CD4-positive, CD25-positive, alpha-beta regulatory T cell (primary cell): ENCODE measurements at places on chromosomes 2 and 18.

- no peak for DNase-seq
Observed at GRCh38 chr2:40457837-40458236, 5.9 kb upstream of the SLC8A1 start.

DNA sequence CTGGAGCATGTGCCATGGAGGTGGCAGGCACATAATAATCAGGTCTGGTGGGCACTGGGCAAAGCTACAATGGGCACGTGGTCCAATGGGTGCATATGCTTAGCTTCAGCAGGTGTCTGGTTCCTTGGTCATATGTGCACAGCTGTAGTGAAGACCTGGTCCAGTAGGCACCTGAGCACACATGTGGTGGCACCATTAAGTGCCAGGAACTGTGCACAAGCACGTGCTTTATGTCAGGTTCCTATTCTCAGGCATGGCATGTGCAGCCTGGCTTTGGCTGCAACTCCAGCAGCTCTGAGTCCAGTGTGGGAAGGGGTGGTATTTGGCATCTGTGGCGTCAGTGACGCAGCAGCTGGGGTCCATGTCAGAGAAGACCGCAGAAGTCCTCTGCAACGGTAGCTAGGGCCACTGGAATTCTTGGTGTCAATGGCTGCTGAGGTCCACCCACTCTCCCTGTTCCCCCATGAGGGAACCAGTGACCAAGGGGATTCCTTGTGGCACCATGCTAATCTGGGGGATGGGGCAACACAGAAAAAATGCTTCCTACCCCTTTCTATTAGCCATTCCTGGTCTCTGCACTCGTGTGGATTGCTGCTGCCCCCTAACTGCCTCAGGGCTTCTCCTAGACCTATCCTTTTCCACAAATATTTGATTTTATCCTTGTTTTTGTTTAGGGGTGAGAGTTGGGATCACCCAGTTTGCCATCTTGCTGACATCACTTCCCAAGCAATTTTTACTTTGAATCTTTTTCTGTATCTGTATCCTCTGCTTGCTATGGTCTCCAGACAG lies 262.9 kb upstream of the MAP2 start:
- no peak for DNase-seq

- no peak for DNase-seq
Observed at GRCh38 chr18:11324510-11324909, 175.1 kb upstream of the PIEZO2 start.

- DNase-seq: no peak
Observed at GRCh38 chr2:130837175-130837810, 579 bp downstream of the ARHGEF4 start.

DNA sequence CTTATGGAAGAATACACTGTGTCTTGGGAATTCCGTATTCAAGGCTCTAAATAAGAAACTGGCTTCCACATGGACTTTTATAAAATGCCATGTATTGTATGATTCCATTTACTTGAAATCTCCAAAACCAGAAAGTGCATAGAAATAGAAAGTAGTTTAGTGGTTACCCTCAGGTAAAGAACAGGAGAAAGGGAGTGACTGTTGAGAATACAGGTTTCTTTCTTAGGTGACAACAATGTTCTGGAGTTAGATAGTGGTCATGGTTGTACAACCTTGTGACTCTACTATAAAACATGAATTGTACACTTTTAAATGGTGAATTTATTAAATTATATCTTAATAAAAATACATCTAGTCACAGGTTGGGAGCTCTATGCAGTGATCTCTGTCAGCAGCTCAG lies 481.8 kb downstream of the SPAG16 start:
- no peak for DNase-seq

GRCh38 chr18:48781163-48781987 lies 169.4 kb downstream of the SMAD7 start:
- DNase-seq: no peak

- DNase-seq: no peak
Observed at GRCh38 chr2:112618383-112618782, 27.4 kb upstream of the SLC20A1 start.

DNA sequence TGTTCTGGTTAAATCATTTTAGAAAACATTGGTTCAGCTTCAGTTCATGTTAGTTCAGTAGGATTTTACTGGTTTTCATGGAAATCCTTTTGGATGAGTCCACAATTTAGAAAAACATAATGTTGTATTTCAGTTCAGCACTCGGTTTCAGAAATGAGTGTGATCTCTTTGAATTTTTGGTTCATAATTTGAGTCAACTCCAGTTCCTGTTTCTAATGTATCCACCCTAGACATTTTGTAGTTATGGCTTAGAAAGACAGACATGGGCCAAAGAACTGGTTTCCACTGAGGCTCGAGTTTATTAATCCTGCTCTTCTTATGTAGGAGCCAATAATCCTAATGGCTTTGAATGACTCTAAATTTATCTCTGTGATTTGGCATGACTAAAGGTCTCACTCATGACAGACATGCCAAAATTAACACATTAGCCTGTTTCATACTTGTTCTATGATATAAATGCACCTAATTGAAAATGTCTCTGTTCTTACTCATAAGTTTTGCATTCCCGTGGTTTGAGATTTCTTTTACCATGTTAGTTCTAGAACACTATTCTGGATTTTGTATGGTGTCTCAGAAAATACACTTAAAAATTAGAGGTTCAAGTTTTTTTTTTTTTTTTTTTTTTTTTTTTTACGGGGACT lies 82.3 kb upstream of the SPRED2 start:
- no peak for DNase-seq

DNA sequence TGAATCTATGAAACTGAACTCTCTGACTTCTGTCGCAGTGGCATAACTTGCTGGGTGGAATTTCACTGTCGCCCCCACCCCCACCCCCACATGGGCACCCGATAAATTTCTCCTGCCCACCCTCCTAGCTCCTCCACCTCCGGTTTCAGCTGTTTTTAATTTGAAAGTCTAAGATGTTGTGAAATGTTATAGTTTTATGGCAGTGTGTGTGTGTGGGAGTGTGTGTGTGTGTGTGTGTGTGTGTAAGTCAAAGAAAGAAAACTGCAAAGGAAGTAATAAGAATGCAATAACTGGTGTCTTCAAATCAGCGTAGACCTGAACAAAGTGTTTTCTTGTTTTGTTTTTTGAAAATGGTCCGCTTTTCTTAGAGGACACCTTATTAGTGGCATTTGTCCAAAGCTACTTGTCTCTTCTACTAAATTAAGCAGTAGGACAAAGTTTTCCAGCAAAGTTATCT lies 388 bp downstream of the DTNA start:
- no peak for DNase-seq

GRCh38 chr2:189253836-189254235 lies 74.3 kb upstream of the COL5A2 start:
- no peak for DNase-seq

- no peak for DNase-seq
Observed at GRCh38 chr2:232901736-232902578, 31.9 kb downstream of the SNORC start.

GRCh38 chr18:75544496-75544895 lies 117.0 kb upstream of the SMIM21 start:
- DNase-seq: no peak

GRCh38 chr2:6355886-6356761 lies 509.6 kb downstream of the CMPK2 start:
- no peak for DNase-seq

GRCh38 chr2:18119883-18120282 lies 241.4 kb downstream of the KCNS3 start:
- DNase-seq: no peak

- no peak for DNase-seq
Observed at GRCh38 chr2:114727012-114727411, 284.6 kb downstream of the DPP10 start.

- DNase-seq: no peak
Observed at GRCh38 chr2:160458718-160459453, 34.7 kb downstream of the RBMS1 start.

DNA sequence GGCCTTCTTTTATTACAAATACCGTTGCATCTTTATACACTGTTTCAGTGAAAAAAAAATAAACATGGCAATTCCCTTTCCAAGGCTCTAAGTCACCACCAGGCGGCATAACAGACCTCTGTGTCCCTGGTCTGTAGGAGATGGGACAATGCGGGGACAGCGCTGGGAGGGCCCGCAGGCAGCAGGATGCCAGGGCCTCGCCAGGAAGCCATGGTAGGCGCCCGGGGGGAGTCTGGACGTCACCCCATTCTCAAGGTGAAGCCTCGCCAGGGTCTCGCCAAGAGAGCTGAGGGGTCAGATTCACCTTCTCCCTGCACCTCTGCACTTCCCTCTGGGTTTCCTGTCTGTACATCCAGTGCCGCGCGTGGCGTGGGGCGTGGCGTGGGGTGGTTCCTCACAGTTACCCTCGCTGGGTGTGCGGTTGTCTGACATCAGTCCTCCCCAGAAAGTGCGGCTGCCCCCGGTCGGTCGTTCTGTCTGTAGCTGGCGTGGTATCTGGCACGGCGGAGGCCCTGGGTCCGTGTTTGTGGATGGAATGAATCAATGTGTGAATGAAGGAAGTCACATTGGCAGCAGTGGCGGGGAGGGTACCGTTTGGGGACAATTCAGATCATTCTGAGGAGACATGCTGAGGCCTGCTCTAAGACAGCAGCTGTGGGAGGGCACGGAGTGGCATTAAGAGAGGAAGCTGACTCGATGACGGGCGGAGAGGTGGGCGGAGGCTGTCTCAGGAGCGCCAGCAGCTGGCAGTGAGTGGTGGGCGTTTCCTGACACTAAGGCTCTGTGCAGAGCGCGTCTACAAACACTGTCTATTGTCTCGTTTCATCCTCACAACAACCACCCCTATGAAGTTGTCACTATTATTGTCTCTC lies 46.0 kb downstream of the LRRFIP1 start:
- DNase-seq: peak; percentile 91

DNA sequence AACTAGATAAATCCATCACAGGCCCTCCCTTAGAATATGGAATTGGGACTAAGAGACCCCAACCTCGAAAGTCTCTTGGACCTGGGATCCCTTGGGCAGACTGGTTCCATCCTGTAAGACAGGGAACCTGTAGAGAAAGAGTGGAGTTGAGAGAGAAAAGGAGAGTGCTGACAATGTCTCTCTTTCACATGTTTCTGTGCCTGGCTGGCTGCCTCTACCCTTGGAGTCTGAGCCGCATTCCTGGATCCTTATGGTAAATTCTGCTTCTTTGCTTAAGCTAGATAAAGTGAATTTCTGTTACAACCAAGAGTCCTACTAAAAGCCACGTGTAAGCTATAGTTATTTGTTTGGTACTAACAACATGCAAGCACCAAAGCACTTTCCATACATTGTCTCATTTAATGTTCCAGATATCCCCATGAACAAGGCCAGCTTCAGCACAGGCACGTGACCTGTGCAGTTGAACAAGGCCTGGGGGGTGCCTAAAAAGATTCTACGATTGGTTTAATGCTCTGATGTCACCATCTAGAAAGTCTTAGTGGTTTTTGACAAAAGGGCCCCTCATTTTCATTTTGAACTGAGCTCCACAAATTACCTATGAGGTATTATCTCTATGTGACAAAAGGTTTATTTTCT lies 2.1 kb upstream of the PUM2 start:
- no peak for DNase-seq

GRCh38 chr18:74990563-74991081 lies 218.3 kb downstream of the PTGR3 start:
- peak; percentile 36 for DNase-seq

DNA sequence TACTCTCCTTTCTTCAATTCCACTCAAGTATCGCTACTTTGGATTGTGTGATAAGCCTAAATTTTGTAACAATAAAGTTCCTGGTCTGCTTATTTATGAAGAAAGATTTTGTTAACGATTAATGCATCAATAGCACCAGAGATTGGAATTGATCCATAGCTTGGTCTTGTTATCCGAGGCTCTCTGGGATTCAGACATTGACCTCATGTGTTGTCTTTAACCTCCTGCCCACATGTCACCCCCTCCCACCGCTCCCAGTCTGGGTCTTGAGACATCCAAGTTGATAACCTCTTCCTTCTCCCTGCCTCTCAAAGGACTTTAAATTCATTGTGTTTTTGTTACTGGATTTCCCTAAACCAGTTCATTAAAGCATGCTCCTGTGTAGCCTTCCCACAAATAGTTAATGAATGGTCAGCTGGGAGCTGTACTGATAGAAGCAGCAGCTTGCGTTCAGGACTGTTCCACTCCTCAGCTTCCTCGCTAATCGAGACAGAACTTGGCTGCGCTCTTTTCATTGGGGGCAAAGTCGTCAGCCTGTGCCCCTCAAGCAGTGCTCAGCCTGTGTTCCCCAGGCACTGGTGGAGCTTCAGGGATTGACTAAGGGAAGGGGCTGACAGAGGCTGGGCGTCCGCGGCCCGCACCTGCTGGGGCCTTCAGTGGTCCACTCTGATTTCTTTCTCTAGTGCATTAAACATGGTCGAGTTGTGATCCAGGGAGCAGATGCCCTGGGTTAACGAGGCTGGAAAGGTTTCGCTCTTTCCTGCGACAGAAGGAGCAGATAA lies 18.9 kb downstream of the ASB1 start:
- no peak for DNase-seq

DNA sequence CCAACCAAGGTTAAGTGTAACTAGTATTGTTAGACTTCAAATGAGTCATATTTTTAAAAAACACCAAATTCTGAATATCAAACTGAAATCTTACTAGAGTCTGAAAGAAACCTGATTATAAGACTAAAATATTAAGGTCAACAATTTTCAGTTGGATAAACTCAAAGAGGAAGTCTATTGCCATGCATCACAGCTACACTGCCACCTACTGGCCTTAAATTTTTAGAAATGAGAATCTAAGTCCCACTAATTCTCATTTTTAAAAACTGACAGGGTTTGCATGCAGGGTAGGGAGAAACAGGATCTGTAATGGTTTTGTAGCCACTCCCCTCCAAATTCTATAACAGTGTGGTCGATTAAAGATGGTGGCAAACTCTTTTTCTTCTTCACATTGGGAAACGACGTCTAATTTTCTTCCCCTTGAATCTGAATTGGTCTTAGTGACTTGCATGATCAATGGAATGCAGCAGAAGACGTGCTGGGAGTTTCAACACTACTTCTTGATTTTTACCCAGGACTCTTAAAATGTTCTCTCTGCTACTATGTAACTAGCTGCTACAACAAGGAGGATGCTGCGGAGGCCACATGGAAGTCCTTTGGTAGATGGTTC lies 176.1 kb upstream of the SESTD1 start:
- peak; percentile 38 for DNase-seq

GRCh38 chr2:27653397-27653796 lies 10.0 kb downstream of the SUPT7L start:
- no peak for DNase-seq

DNA sequence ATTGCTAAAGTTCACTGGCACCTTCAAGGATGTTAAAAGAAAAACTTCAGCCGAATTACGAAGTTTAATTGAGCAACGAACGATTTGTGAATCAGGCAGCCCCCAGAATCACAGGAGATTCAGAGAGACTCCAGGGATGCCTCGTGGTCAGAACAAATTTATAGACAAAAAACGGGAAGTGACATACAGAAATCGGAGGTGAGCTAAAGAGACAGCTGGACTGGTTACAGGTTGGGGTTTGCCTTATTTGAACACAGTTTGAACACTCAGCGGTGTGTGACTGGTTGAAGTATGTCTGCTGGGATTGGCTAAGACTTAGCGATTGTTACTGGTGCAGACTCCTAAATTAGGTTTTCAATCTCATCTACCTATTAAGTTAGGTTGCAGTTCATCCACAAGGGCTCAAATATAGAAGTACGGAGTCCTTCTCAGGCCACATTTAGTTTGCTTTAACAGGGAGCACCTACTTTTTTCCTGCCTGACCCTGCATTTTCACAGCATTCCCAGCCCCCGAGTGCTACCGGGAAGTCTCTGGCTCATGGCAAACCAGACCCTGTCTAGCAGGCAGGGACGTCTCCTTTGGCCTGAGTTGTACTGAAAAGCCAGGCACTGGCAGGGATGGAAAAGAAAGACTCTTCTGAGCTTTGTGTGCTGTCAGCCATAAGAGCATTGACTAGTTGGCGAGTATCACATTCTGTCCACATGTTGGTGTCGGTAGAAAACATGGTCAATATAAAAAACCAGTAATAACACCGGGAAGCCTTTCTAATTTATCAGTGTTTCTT lies 41.1 kb downstream of the CDCA7 start:
- no peak for DNase-seq

- peak; percentile 57 for DNase-seq
Observed at GRCh38 chr2:96868555-96869280, 1.2 kb downstream of the SEMA4C start.
